Stimulated activated CD8-positive, alpha-beta memory T cell treated with anti-CD3 and anti-CD28 coated beads, Interleukin-7, amount 100 ng/mL, for 24 hours (primary cell): ENCODE measurements at places on chromosomes 12 and 14.

DNA sequence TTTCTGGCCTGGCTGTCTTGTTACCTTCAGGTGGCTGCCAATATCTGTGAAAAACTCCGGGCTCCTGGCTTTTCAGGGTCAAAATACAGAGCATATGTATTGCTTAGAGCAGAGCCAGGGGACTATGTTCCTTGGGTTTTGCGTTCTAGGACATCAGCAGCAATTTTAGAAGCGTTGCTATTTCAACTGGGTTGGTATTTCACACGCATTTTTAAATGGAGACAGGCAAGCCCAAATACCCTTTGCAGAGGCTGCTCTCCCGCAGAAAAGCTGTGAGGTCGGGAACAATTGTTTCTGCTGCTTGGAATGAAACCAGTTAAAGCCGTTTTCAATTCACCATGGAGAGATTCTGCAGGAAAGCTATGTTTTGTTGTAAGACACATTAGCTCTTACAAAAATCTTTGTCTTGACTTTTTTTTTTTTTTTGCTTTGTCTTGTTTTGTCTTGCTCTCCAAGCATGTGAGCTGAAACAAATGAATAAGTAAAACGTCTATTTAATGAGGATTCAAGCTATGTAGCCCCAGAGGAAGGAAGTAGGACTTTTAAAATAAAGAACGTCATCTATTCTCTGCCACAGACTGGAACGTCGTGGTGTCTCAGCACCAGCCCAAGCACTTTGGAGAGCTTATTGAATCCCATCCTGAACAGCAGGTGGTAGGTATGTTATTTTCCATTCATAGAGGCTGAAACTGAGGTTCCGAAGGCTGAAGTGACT, 181.0 kb upstream of the TBX3 start:
- DNase-seq = no peak

GRCh38 chr14:96739200-96739910, 57.8 kb upstream of the VRK1 start:
- no peak for DNase-seq

- DNase-seq = no peak
Measured at GRCh38 chr12:75756771-75757170, 245.4 kb upstream of the KRR1 start.

DNA sequence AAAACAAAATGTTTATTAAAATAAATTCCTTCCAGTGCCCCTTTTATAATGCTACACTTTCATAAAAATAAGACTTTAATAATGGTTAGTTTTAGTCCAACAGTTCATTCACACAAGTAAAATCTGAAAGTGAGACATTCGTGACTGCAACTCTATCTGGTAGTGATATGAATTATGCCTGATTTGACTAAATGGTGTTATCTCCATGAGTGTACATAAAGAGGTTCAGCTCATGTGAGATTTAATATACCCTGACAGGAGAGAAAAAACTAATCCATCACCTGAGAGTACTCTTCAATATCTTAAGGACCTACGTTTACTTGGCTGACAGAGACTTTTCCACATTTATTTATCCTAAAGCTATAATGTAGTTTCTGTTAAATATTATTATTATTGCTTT, 34.0 kb downstream of the ERO1A start:
- DNase-seq = no peak

DNA sequence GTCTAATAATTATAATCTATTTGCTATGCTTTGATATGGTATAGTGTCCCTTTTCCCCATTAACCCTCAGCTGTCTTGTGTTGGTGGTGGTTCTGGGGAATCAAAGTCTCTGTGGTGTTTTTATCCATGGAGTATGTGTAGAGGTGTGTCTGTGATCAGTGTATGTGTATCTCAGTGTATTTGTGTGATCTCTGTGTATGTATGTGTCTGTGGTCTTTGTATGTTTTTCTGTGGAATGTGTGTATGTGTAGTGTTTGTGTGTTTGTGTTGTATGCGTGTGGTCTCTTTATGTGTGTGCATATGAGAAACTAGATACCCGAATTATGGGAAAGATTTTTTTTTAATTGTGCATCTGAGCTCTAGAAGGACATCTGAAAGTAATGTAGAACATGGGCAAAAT, 1.1 kb downstream of the GPR33 start:
- DNase-seq = no peak

GRCh38 chr14:104292084-104292970, 153.9 kb downstream of the KIF26A start:
- DNase-seq = no peak

GRCh38 chr12:108090107-108090899, 38.8 kb upstream of the WSCD2 start:
- no peak for DNase-seq

DNA sequence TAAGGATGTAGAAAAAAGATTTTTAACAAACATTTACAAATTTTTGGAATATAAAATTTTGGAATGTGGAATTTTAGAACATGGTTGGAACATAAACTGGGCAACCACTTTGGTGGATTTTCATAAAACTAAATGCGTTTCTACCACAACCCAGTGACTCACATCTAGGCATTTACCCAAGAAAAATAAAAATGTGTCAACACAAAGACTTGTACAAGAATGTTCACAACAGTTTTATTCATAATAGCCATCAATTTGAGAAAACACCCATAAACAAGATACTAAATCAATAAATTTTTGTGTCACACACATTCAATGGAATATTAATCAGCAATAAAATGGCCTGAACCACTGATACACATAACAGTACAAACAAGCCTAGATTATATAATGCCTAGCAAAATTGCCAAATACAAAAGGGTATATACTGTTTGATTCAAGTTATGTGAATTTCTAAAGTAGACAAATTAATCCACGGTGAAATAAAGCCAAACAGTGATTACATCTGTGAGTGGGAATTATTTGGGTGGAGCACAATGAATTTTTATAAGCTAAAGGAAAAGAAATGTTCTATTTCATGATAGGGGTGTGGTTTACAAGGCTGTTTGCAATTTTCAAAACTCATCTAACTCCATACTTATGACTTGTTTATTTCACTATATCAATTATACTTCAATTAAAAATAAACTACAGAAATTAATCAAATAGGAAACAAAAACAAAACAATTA, 415.2 kb upstream of the OR4E1 start:
- no peak for DNase-seq

- DNase-seq = no peak
Measured at GRCh38 chr12:98735821-98736220, 90.7 kb downstream of the APAF1 start.

- no peak for DNase-seq
Measured at GRCh38 chr12:6451348-6452244, at the start of gene TAPBPL. Gene TAPBPL, plus strand, starts transcription at chr12:6452042. Its CDS starts 207 bp downstream, at chr12:6452249.

GRCh38 chr12:48978741-48979601, 849 bp downstream of the WNT1 start:
- no peak for DNase-seq

DNA sequence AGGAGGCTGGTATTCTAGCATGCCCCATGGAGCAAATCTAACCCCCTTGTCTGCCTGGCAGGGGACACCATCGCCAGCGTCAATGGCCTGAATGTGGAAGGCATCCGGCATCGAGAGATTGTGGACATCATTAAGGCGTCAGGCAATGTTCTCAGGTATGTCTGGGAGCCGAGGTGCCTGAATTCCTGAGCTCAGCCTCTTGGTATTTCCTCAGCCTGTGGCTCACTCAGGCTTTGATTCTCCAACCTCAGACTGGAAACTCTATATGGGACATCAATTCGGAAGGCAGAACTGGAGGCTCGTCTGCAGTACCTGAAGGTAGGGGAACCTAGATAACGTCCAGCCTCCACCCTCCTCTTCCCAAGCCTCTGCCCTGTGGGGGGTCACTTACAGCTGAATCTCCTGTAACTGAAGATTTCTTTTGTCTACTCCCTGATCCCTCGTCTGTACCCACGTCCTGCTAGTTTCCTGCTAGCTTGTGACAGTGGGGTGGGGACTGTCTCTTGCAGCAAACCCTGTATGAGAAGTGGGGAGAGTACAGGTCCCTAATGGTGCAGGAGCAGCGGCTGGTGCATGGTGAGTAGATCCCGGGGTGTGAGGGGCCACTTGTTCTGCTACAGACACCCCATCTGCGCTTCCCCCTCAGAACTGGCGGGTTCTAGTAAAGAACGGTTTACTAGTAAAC, 7.0 kb downstream of the TAMALIN start:
- DNase-seq = no peak

DNA sequence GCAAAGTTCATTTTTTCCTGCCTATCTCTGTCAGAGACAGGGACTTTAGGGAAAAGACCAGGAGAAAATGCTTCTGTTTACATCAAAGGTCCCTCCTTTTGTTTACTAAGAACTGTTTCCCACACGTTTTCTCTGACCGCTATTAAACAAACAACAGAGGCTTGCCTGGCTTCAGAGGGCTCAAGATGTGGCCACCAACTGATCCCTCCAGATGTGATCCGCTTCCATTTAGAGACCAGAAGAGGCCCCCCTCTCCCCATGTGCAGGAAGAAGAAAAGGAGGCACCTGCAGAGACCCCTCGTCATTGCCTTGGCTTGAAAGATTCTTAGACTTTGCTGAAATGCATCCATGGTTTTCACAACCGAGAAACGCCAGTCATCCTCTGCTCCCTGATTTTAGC, 217.9 kb upstream of the PWP1 start:
- no peak for DNase-seq

GRCh38 chr12:85057370-85057963, 21.3 kb downstream of the LRRIQ1 start:
- no peak for DNase-seq

GRCh38 chr12:75747572-75748021, 236.2 kb upstream of the KRR1 start:
- no peak for DNase-seq

DNA sequence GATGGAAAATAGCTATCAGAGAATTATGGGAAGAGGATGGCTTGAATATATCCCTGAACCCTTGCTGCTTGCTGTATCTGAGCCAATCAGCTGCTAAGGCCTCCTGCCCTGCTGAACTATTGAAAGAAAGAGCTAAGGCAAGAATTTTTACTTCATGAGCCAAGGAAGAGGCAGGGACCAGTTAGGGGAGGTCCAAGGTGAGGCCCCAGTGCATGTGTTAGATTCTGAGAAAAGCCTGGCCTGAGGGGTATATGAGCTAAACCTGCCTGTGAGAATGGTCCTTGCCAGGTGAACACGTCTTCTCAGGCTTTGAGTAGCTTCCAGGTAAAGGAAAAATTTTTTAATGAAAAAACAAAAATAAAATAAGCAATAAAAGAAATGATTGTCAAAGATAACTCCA, 218.0 kb downstream of the SYT1 start:
- no peak for DNase-seq

DNA sequence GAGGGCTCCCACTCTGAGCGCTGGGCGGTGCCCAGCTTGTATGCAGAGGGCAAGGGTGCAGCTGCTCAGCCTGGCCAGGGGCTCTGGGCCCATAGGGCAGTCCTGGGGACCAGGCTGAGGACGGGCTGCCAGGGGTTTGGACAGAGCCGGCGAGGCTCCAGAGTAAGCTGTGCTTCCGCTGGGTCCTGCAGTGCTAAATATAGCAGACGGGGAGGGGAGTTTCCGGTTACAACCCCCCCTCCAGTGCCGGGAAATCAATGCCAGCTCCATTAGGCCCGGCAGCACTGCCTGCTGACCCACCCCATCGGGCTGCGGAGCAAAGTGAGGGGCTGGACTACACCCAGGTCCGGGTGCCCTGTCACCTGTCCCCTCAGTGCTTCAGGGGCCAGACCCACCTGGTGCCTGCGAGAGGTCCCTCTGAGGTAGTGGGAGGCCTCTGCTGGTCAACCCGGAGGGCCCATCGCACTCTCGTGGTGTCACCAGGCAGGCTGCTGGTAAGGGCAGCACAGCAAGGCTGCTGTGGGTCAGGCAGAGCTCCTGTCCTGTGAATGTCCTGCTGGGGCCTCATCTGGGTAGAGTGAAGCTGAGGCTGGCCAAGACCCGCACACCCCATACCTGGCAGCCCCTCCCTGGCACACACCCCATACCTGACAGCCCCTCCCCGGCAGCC, 2.6 kb upstream of the JAG2 start:
- DNase-seq = no peak

DNA sequence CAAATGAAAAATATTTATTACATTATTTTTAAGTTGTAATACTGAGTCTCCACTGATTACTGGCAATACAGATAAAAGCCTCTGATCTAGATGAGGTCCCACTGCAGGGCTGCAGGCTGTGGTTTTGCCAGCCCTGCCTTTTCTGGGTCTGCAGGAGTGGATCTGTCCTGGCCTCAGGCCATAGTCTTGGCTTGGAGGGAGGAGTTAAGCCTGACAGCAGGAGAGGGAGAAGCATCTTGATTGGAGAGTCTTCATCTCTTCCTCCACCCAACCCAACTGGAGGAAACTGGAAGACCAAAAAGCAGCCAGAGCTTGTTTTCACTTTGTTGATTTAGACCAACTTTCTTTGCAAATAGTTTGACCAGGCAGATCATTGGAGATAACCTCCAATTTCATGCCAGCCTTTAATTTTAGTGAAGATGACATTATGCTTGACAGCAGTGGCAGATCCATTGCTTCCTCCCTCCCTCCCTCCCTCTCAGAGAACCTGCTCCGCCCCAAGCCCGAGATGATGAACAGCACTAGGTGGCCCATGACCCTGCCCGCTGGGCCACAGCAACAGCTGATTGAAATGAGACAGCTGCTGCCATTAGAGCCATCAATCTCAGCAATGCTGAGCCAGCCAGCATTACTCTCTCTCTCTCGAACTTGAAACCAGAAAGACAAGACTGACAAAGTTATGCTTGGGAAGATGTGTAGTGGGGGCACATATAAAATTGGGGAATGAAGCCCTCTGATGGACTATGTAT, 222.4 kb downstream of the GLT1D1 start:
- no peak for DNase-seq

DNA sequence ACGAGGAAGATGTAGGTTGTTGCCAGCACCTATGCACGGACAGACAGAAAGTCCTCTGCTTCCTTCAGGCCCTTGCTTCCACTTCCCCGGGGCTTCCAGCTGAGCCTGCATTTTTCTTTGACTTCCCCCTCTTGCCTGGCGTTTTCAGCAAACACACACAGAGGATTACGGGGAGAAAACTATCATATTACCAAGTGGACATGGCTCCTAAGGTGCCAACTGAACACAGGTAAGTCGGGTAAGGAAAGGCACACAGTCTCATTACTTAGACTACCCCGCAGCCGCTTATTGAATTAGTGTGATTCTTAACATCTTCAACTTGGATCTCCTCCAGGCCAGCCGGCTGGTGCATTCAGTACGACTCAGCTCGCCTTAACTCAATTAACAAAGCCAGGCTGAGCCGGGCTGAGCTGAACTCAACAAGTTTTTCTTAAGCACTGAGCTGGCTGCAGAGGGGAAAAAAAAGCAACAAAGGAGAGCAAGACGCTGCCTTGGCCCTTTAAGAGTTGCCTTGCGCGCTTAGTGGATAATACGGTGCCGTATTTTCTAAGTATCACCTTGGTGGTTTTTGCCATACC, 19.2 kb upstream of the MAP1LC3B2 start:
- DNase-seq = no peak
